ENCODE measurements at places on chromosomes 4 and X.
A peak's percentile ranks its signal among the peaks of the same experiment; 100 is the strongest.

- peak; percentile 27 for DNase-seq
Observed at GRCh38 chrX:111254896-111255693, 15.2 kb downstream of the CAPN6 start.

DNA sequence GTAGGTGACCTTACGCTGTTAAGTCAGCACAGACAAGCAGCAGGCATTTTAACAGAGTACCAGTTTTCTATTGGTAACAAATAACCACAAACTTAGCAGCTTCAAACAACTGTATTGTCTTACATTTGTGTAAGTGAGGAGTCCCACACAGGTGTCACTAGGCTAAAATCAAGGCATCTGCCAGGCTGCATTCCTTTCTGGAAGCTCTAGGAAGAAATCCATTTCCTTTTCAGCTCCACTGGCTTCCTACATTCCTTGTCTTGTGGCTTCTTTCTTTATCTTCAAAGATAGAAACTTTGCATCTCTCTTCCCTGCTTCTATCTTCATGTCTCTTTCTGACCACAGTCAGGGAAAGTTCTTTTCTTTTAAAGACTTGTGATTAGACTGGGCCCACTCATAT, 139.9 kb downstream of the TMEM144 start:
- no peak for DNase-seq

DNA sequence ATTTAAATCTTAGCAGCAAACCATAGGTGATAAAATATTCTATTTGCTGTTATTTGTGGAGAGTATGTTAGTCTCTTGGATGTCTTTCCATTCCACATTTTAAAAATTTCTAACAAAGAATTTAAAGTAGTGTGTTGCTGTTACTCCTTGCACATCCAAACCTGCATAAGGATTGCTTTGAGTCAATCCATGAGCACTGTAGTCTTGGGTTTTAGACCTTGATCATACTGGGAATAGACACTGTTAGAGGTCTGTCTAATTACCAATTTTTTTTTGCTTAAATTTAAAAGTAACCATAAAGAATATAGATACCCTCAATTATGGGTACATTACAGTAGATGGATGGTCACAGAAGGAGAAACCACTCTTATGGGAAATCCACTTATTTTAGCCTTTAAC, 1.5 kb downstream of the AFP start:
- no peak for DNase-seq

DNA sequence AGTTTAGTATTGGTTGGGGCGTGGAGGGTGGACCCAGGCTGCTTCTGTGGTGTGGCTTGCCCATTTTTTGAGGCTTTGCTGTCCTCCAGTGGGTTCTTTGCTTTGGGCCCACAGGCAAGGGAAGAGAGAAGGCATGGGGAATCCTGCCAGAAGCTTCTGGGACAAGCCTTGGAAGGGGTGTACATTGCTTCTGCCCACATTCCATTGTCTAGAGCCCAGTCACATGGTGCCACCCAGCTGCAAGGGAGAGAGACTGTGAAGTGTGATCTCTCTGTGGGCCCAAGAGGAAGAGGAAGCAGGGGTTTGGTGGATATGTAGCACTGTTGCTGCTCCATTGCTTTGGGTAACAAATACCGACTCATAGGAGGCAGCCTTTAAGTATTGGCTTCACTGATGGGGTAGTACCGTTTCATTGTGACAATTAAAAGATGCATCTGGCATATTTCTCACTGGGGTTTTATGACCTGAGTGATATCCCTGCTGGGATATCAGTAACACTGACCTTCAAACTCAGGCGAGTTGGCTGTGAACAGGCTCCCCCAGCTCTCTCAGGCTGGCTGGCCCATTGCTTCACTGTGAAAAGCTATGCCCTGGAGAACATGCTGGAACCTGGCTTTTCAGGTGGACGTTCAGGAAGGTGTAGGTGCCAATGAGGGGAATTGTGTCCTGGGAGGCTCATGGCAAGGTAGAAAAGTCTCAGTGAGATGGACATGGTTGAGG, 85.9 kb downstream of the CLDN34 start:
- DNase-seq = no peak
